Stimulated activated CD4-positive, alpha-beta T cell treated with anti-CD3 and anti-CD28 coated beads, Interleukin-1b, Interleukin-23, amount 100 ng/mL, for 1 hour (primary cell): ENCODE measurements at places on chromosomes 6 and 20.

- DNase-seq, result no peak
These were observed 265.2 kb downstream of the QKI start for GRCh38 chr6:163679753-163680152.

- DNase-seq, result no peak
These were observed 10.1 kb downstream of the SLC22A2 start for GRCh38 chr6:160248538-160248937.

GRCh38 chr6:11322252-11322885, 89.9 kb upstream of the NEDD9 start:
- no peak for DNase-seq

GRCh38 chr20:47509104-47509661, 7.5 kb downstream of the NCOA3 start:
- no peak for DNase-seq

DNA sequence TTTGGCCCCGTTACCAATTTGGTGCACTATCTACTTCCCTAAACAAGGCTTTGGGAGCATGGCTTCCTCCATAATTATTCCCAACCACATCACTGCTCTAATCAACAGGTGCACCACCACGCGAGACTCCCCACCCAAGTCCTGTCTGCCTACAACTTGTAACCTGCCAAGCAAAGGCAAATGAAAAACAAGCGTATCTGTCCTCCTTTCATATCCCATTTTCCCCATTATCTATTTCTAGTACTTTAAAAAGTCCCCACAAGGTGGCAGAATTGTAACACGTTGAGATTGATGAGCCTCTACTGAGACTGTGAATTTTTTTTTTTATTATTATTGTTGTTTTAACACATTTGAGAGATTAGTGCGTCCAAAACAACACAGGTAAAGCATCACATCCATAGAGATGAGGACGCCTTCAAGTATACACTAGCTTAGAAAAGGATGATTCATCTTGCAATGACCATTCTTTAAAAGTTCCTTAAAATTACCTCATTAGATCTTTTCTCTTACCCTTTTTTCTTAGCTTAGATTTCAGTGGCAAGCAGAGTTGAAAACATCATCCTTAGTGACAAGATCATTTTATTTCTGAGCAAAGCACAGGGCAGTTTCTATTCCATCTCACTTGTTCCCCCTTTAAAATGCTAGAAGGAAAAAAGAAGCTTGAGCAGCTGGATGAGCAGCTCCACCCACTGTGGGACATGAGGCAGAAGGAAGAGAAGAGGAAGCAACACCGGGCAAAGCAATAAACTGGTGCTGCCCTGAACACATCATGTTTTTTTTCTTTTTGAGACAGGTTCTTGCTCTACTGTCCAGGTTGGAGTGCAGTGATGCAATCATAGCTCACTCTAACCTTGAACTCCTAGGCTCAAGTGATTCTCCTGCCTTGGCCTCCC, 210.8 kb downstream of the ARHGAP18 start:
- no peak for DNase-seq

- DNase-seq, result no peak
These were observed 236.9 kb upstream of the ASCC3 start for GRCh38 chr6:101118136-101118396.

DNA sequence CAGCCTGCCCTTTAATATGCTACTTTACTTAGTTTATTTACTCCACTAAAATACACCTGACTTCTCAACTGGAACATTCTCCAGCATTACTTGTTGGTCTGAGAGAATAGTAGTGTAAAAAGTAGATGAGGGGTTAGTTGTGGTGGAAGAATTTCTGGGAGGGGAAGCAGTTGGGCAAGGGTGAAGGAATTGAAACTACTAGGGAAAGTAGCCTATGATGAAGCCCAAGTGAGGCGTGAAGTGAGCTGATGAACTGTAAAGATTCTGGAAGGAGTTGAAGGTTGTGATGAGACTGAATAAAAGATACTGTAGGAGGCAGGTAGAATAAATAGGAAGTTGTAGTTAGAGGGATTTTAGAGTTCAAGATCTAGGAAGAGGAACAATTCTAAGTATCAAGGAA, 72.5 kb downstream of the ITCH start:
- no peak for DNase-seq

DNA sequence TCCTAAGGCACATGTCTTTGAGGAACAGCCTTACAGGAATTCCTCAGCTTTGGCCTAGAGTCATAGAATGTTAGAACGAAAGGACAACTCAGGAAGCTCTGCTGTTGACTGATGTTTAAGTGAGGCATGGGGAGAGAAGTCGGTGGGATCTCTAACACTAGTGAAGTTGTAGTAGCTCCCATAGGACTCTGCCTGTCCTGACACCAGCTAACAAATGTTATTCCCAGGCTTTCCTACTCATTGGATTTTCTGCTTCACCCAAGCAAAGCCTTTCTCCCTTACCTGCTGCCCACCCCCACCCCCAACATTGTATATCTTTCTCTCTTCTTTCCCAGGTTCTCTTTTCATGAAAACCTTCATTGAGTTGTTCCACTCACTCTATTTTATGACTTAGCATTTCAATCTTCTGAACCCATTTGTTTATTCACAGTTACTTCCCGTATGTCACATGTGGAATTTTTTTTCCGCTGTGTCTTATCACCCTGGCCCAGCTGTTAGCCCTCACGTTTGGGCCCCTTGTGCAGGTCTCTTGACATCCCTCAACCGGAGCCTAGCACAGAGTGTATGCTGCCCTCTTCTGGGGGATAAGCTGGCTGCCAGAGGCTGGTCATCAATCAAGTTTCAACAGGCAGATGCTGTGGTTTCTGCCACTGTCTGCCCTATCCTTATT, 39.2 kb upstream of the RNF8 start:
- DNase-seq, result no peak

- no peak for DNase-seq
These were observed 30.9 kb downstream of the ITPR3 start for GRCh38 chr6:33652002-33652401.

GRCh38 chr20:62010551-62011402, 54.9 kb downstream of the TAF4 start:
- DNase-seq, result peak; percentile 25

- no peak for DNase-seq
These were observed 13.5 kb upstream of the DAAM2 start for GRCh38 chr6:39778581-39779255.

DNA sequence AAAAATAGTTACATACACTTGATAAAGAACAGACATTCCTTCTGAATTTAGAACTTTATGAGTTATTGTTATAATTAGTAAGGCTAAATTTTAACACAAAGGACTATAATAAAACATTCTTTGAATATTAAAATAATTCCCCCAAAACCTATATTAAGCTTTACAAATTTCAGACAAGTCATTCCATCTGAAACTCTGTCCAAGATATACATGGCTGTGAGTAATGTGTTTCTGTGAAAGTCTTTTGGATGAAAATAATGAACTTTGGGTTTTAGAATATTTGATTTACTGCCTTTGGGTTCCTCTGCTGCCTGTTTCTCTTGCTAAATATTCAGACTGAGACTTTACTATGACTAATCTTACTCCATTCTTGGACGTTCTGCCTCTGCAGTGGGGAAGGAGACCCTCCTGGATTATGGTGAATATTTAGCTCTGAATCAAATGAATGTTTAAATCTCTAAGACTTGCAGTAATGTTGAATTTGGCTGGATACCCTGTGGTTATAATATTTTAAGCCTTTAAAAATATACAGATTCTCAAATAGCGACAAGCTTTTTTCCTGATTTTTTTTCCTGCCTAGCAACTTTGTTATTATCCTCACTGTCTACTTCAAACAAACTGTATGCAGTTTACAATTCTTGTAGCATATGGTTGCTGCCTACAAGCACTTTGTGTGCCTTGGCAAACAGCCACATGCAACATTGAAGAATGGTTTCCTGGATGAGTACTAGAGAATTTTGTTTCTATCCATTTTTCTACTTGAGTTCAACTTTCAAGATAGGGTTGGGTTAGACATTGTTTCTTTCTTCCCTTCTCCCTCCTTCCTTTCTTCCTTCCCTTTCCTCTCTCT, 51.4 kb downstream of the TXLNB start:
- no peak for DNase-seq

GRCh38 chr6:158538741-158539140, 21.1 kb upstream of the TMEM181 start:
- DNase-seq, result no peak

- no peak for DNase-seq
These were observed 145.5 kb upstream of the TOP1 start for GRCh38 chr20:40883097-40883496.

DNA sequence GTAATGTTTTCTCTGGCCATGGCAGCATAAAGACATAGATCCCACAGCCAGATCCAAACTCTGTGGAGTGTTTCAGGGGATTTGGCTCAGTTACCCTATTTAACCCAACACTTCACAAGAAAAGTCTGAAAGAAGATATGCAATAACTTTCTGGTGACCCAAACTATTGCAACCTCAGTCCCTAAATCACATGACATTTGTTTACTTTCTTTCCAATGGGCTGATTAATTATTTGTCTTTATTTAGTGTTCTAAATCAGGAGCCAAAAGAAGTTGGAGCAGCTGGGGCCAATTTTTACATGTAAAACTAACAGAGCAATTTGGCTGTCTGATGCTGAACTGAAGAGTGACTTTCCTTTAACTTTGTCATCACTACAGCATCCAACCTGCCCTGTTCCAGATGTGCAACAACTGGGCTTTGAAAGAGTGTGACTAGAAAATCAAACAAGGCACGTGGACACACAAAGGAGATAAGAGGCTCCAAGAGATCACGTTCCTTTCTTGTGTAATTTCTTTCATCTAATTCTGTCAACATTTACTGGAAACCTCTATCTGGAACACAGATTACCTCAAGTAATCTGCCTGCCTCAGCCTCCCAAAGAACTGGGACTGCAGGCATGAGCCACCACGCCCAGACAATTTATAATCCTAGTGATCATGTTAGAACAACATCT, 90.8 kb downstream of the TRMT11 start:
- DNase-seq, result no peak

- no peak for DNase-seq
These were observed 187.5 kb upstream of the PDE10A start for GRCh38 chr6:165850434-165851019.

- no peak for DNase-seq
These were observed 106.9 kb downstream of the TRDN start for GRCh38 chr6:123529843-123530242.

DNA sequence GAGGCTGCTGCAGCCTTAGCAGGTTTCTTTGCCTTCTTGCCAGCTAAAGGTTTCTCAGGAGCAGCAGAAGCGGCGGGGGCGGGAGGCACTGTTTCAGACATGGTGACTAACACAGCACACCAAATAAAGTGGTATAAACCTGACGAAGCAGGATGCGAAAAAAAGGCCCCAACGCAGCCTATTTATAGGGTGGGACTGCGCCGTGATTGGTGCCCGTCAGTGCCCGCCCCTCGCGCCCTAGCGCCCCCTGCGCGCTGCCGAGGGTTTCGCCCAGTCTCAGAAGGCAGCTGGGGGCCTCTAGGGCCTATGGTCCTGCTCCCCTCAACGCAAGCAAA, 55.0 kb downstream of the TRIM38 start:
- peak; percentile 67 for DNase-seq

- no peak for DNase-seq
These were observed 32.3 kb downstream of the SNX5 start for GRCh38 chr20:17936286-17936760.

DNA sequence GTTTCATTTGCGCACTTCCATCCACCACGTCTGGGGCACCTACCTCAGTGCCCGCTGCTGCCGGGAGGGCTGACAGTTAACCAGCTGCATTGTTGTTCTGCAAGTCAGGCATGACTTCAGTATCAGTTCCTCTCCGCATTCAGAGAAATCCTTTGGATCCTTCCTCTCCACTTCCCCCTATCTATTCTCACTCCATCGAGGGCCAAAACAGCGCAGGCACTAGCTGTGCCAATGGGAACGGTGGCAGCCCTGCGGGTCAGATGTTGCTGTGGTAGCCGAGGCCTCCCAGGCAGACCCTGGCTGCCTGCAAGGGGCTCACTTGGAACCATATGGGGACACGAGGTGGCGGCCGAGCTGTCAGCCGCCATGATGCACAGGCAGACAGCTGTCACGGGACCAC, 64.2 kb upstream of the INSM1 start:
- no peak for DNase-seq

DNA sequence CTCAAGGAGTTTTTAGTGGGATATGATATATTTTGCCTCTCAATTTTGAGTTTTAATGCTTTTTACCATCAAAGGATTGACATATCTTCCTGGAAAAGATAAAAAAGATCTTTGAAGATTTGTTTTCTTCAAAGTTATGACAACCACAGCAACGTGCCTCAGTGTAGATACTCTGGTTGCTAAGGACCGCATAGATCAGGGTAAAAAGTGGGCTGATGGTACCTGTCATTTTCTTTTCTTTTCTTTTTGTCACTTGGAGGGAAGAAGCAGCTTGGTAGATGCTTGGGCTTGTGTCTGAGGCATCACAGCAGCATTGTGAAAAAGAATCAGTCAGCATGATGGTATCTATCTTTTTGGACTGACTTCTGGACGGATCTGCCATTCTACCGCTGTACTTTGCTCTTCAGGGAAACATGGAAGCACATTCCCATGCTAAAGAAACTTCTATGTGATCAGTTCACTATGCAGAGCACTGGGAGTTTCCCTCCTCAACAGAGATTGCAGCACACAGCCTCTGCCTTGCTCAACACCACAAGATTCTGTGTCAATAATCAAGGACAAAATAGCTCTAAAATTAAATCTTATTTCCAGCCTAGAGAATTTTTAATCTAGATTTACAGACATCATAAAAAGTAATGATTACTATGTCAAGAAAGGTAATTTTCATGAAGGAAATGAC, 54.8 kb upstream of the SGK1 start:
- DNase-seq, result no peak

GRCh38 chr6:105793130-105793529, 293.0 kb upstream of the PRDM1 start:
- no peak for DNase-seq

DNA sequence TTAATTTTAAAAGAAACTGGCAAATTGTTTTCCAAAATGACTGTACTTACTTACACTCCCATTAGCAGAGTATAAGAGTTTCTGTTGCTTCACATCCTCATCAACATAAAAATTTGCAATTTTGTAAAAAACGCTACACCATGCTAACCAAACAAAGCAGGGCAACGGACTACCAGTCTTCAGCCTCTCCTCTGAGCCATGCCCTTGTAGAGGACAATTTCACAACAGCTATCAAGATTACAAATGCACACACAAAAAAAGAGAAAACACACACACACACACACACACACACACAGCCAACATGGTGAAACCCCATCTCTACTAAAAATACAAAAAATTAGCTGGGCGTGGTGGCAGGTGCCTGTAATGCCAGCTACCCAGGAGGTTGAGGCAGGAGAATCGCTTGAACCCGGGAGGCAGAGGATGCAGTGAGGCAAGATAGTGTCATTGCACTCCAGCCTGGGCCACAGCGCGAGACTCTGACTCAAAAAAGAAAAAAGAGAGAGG, 4.1 kb upstream of the ADISSP start:
- DNase-seq, result no peak

GRCh38 chr6:906920-907319, 214.0 kb upstream of the EXOC2 start:
- no peak for DNase-seq

DNA sequence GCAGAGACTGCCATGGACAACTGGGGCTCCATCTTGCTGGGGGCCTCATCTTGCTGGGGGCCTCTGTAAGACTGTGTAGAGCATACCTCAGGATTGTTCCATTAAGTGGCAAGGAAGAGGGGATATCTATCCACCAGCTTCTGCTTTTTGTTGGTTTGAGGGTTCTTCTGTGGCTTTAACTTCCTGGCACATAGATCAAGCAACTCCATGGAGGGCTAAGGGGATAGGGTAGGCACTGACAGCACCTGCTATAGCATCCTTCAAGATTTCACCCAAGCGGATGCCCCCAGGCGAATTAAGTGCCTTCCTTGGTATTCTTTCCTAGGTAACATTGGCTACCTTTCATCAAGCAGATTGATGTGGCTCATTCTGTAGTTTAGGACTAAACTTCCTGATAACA, 3.8 kb upstream of the LRRN4 start:
- no peak for DNase-seq

- no peak for DNase-seq
These were observed 1.7 kb downstream of the TNF start for GRCh38 chr6:31576897-31577578.
